ENCODE measurements at places on chromosomes 7 and 10. TPM values are rescaled to one million over a fixed set of nuclear protein-coding genes. Genes with fewer than 3 reads are reported as not detected.

DNA sequence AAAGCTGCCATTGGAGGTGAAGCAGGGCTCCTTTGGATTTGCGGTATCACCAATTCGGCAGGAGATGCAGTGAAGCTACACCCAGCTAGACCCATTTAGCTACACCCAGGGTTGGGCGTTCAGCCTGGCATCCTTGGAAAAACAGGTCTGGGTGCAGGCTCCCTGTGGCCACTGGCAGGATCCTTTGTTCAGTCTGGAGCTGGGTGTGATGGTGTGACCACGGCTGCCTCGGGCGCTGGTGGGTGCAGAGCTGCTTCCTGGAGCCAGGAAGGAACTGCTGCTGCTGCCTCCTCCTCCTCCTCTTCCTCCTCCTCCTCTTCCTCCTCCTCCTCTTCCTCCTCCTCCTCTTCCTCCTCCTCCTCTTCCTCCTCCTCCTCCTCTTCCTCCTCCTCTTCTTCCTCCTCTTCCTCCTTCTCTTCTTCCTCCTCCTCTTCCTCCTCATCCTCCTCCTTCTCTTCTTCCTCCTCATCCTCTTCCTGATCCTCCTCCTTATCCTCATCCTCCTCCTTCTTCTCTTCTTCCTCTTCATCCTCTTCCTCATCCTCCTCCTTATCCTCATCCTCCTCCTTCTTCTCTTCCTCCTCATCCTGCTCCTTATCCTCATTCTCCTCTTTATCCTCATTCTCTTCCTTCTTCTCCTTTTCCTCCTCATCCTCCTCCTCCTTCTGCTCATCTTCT lies 84.0 kb downstream of the GRK5 start:
- DNase-seq = no peak

OR2A12 gene
- polyA plus RNA-seq = 0.05 TPM

CC2D2B gene
- polyA plus RNA-seq = 2.7 TPM

DNA sequence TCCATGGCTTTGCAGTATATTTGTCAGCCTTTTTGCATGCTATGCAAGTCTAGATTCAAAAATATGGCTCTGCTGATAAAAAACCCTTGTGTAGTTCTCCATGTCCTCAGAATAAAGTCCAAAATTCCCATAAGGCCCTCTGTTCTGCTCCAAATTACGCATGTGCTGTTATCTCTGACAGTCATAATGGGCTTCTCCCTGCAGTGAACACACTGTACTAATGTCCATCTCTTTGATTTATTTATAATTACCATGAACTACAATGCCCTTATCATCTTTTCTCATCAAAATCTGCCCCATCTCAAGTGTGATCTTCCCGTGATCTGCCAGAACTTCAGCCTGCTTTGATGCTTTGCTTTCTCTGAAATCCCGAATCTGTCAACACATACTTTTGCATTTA lies 87.7 kb downstream of the TSPAN12 start:
- no peak for DNase-seq

Measured in renal pelvis (tissue), 12 donors.